Stimulated activated CD8-positive, alpha-beta memory T cell treated with anti-CD3 and anti-CD28 coated beads, Interleukin-15, amount 100 ng/mL, for 4 hours (primary cell): ENCODE measurements at places on chromosomes 5 and 9.

- DNase-seq = no peak
Measured at GRCh38 chr9:76181020-76181641, 213.1 kb downstream of the RFK start.

GRCh38 chr9:89413963-89414638, 83.8 kb downstream of the SEMA4D start:
- no peak for DNase-seq

GRCh38 chr5:55518831-55519390, 15.9 kb downstream of the PLPP1 start:
- no peak for DNase-seq

GRCh38 chr5:172806897-172807672, 27.0 kb upstream of the ERGIC1 start:
- peak; percentile 83 for DNase-seq

DNA sequence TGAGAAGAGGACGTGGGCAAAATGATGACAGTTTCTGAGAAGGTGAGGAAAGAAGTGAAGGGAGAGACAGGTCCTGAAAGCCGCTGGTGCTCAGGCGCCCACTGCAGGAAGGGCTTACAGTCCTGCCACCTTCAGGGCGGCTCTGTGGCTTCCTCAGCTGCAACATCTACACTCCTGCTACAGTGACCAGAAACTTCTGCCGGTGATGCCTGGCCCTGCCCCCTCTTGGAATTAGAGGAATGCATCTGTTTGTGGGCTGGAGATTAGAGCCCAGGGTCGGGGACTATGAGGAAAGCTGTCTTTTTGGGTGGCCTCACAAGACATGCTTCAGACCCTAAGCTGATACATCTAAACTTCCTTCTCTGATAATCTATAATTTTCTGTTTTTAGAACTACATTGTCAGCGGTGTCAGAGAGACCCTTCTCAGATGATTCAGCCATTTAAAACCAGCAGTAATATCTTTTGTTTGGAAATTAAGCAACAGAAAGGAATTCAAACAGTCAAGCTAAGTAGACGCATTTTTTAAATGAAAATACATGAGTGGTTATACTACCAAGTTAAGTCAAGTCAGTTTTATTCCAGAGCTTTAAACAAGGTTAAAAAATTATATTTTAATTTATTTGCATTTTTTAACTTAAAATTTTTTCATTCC, 30.4 kb downstream of the PRDM6 start:
- DNase-seq = no peak

- no peak for DNase-seq
Measured at GRCh38 chr9:88007291-88007650, 32.9 kb upstream of the CDK20 start.

- no peak for DNase-seq
Measured at GRCh38 chr5:64330728-64331231, 165.1 kb downstream of the RNF180 start.

- no peak for DNase-seq
Measured at GRCh38 chr9:76109953-76110352, 219.5 kb downstream of the PCSK5 start.

DNA sequence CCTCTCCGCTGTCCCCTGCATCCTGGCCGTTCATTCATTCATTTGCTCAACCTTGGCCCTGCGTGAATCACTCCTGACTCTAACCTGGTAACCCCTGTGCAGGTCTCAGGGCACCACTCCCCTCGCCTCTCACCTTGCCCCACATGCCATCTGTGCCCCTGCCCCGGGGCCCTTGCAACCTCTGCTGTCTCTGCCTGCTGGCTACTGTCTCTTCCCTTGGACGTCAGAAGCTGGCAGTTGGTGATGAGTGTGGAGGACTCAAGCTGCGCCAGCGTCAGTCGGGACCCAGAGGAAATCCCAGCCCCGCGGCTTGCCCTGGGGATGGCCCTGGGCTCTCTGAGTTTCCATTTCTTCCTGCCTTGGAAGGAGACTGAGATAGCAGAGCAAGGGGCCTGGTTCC, 154.9 kb downstream of the OLFM1 start:
- DNase-seq = no peak

DNA sequence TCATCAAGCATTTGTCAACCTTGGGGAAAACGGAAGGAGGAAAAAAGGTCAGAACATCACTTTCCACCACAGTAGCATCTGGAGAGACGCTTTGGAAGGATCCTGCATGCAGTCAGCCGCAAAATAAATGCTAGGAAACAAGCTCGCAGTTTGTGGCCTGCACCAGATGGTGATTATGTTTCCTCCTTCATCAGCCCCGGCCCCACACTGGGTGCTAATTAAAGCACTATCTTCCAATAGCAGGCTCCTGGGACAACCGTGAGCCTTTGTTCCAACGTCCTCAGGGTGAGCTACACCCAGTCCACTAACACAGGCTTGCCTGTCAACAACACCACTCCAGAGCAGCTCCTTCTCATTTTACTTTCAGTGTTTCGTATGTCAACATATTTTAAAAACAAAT, 64.0 kb downstream of the RNF130 start:
- no peak for DNase-seq

- DNase-seq = no peak
Measured at GRCh38 chr9:136700304-136700703, 12.1 kb upstream of the DIPK1B start.
